HS-5 (cell line): ENCODE measurements at places on chromosomes 16 and 17.
A peak's percentile ranks its signal among the peaks of the same experiment; 100 is the strongest.

DNA sequence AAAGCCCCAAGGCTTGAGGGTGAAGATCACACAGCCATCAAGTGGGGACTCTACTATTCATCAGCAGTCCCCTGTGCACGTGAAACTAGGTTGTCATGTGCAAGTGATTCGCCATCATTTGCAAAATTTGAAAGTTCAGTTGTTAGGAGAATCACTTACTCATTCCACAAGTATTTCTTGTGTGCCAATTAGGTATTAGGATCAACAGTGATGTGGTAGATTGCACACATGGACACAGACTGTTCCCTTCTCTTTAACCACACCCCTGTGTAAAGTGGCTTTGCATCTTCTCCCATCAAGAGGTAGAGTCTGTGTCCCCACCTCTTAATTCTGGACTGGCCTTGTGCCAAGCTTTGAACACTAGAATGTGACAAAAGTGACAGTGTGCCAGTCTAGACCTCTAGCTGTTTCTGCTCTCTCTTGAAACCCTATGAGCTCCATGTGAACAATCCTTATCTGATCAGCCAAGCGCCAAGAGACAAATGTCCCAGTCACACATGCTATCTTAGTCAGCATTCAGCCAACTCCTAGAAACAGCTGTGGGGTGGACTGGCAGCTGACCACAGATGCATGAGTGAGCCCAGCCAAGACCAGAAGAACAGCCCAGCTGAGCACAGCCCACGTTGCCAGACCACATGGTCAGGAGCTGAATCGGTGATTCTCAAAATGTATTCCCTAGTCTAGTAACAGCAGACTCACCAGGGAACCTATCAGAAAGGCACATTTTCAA lies 31.5 kb upstream of the SHISA9 start:
- DNase-seq: peak; percentile 15

DNA sequence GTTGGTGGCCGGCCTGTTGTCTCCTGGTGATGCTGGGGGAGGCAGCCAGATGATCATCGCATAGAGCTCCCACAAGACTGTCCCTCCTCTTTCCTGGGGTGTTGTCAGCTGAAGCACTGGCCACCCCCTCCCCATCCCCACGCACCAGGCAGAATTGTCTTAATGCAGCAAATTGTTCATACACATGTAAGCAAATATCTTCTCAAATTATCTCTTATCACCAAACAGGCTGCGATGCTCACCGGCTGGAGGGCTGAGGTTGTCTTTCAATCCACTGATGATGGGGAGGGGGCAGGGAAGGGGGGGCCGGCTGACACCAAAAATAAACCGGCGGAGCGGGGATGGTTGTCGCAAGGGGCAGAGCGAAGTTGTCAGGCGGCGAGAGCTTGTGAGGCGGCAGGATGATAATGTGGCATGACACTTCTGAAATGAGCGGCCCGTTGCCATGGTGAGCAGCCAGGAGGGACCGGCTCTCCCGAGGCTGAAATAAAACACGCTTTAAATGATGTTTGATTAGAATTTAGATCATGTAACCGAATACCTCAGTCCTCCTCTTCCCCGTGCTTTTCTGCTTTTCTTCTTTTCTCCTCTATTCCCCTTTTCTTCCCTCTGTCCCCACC lies 59.8 kb downstream of the MRM1 start:
- no peak for DNase-seq

DNA sequence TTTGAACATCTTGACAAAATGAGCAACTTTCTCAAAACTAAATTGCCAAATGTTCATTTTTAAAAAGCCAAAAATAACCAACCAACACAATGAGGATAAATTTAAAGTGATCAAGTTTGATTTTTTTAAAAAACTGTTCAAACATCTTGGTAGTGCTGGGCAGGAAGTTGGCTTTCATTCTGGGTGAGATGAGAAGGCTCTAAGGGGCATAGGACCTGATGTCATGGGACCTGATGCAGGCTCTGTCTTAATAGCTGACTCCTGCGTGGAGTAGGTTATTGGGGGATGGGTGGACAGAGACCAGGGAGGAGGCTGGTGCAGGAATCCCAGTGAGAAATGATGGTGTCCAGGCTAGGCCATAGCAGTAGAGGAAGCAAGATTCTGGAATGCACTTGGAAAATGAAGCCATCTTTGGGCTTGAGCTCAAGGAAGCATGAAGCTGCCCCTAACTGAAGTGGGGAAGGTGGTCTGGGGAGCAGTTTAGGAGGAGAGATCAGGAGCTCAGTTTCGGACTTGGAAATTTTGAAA lies 20.4 kb downstream of the NLRC5 start:
- no peak for DNase-seq

GRCh38 chr17:45077643-45078042 lies 16.5 kb downstream of the NMT1 start:
- no peak for DNase-seq

DNA sequence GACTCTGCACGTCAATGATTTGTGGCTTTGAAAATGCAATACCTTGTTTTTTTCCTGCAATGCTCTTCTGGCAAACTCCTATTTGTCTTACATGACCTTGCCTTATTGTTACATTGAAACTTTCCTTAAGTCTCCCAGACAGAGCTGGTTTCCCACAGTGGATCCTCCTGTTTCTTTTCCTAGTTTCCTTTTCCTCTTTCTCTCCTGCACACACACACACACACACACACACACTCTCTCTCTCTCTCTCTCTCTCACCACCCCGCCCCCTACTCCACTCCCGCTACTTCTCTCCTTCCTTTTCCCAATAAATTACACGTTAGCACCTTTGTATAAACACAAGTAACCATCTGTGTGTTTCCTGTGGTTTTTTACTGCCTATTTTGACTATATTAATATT lies 2.3 kb downstream of the ORC6 start:
- DNase-seq: no peak

DNA sequence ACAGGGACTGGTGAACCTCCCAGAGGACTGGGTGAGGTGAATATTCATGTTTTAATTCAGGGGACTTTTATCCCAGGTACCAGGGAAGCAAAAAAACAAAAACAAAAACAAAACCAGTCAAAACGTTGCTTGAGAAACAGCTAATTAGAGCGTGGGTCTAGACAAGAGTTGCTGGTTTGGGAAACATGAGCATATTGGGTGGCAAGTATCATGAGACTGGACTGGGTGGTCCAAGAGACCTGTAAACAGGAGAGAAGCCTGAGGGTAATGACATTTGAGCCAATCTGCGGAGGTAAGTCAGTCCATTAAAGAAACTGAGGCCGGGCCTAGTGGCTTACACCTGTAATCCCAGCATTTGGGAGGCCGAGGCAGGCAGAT lies 11.5 kb upstream of the BPTF start:
- DNase-seq: no peak

- no peak for DNase-seq
Measured at GRCh38 chr16:51708861-51709260, 557.8 kb upstream of the SALL1 start.

DNA sequence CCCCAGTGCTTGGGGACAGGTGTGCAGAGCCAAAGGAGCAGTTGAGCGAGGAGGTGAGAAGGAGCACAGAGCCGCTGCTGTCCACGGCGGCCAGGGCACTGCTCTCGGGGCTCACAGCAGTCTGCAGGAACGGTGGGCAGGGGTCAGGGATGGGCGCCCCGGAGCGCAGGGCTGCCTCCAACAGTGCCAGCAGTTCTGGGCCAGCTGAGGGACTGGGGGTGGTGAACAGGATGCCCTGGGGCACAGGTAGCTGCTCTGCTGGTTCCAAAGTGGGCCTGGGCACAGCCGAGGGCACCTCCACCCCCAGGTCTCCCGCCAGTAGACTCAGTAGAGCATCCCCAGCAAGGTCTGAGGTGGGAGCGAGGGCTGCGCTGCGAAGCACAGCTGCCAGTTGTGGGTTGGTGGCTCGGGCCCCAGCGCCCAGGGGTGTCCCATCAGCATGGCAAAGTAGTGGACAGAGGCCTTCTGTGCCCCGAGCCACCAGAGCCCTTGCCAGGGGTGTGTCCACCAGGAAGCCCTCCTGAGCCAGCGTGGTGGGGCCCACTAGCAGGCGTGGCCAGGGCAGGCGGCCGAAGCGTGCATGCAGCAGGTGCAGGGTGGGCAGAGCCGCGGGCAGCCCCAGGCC lies 1.9 kb downstream of the GGT6 start:
- DNase-seq: no peak

DNA sequence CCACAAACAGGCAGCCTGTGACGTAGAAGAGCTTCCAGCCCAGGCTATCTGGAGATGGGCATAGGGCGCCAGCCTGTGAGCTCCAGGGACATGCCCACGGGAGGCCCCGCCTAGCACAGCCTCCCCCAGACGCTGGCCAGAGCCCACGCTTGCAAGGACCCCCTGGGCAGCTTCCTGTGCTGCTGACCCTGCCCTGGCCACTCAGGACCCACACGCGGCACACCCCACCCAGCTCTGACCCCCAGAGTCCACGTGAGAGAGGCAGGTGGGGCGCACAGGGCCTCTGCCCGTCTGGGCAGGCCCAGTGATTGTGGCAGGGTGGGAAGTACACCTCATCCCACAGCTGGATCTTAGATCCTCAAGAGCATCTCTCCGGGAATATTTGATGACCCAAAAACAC lies 3.9 kb downstream of the CYBC1 start:
- DNase-seq: no peak

DNA sequence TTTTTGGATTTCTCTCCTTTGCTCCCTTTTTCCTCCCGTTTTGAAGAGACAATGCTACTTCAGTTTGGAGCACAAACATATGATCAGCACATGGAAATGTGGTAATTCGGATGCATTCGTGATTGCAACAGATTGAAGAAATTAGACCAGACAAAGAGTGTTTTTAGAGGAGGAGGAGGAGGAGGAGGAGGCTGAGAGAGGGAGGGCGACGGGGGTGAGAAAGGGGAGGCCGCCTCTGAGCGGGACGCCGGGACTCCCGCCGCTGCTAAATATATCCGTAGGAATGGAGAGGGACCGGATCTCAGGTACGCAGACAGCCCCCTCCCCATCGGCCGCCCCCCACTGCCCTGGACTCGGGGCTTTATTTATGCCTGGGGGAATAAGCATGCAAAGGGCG lies 179.3 kb downstream of the SEC14L1 start:
- DNase-seq: no peak

DNA sequence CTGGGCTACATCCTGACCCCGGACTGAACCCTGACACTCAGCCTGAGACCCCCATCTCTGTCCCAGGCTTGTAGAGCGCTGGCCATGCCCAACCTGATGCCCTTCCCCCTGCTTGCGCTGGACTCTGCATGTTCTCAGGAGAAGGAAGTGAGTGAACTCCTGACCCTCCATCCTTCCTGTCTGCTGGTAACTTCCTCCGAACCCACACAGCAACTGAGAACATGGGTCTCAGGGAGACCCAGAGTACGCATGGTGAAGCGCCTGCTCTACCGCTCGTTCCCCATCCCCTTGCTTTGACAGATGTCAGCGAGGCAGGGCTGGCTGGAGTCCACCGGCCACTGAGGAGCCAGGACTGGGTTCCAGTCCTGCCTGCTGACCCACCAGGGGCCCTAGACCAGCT lies 6.1 kb downstream of the CAMKK1 start:
- no peak for DNase-seq

DNA sequence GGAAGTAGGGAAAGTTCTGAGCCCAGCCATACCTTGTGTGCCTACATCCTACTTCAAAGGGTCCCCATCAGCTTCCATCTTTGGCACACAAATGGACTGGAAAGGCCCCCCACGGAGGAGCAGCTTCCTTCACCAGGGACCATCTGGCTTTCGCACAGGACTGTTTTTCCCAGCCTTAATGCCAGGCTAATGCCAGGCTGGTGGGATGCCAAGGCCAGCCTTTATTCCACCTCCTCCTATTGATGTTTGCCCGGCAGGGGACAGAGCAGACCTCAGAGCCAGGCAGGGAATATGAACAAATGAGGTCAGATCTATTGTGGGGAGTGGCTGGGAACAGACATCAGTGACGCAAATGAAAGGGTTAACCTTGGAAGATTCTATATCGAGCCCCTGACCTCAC lies 5.7 kb downstream of the GPR179 start:
- DNase-seq: no peak

GRCh38 chr17:41894791-41895331 lies 23.9 kb downstream of the ACLY start:
- DNase-seq: peak; percentile 64

DNA sequence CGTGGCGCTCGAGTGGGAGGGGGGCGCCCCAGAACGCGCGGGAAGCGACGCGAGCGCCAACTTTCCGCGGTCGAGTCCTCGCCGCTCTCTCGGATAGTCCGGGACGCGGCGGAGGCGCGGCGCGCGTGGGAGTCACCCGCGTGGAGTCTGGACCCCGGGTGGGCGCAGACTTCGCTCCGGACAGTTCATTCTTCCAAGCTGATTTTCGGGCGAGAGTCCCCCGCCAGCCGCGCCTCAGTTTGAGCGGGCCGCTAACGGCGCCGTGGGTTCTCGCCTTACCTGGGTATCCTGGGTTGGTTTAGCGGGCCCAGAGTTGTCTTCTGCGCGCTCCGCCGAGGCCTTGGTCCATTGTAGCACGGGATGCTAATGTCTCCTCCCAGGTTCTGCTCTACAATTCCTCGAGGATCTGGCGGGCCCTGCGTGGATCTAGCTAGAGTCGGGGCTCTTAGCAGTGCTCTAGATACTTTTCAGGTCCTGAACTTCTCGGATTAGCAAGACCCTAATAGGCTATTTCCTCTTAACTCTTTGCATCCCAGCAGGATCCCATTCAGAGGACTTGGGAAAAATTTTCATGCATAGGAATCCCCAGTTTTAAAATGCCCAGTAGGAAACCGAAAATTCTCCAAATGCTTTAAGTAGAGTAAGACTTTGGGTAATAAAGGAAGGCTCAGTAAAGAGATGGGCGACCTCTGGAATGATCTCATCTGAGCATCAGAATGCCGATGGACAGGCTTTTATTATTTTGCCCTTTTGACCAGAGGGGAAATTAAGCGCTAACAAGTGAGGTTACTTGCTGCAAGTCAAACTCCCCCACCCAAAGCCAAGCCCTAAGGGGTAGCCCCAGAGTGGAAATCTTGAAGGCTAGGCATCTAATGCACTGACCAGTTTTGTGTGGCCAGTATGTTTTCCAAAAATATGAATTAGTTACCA lies 537 bp upstream of the GJC1 start:
- DNase-seq: no peak

DNA sequence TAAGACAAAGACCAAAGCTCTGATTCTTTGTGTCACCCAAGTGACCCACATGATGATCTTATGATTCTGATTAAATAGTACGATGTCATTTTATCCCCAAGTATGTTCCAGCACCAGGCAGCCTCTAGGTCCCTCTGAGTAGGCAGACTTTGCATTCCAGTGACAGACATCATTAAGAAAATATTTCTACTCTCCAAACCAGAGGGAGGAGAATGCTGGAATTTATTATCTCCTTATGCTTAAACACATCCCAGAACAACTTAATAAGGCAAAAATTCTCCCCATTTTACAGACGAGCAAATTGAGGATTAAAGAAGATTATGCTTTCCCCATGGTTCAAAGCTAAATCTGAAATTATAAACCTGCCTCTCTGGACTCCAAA lies 192.8 kb upstream of the CDH11 start:
- no peak for DNase-seq

DNA sequence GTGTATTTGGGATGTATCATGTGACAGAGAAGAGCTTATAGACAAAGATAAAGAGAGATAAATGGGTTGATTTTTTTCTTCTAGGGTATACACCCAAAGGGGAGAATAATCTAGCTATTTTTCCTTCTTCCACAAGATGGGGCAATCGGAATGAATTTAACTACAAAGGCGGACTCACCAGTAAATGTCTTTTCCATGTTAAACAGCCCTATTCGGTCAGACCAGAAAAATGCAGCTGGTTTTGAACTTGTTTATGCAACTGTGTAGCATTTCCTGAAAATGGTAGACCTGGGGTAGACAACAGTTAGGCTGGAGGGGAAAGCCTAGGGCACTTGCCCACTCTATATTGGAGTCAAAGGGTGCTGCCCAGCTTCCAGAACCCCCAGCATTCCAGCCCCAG lies 477.1 kb downstream of the TOX3 start:
- DNase-seq: no peak

- no peak for DNase-seq
Measured at GRCh38 chr16:49961089-49961488, 63.9 kb upstream of the CNEP1R1 start.

- peak; percentile 100 for DNase-seq
Measured at GRCh38 chr17:49146620-49147306, 14.2 kb downstream of the B4GALNT2 start.
